Natural killer cell (primary cell): ENCODE measurements at places on chromosomes 3 and 15. TPM values are rescaled to one million over a fixed set of nuclear protein-coding genes. Genes with fewer than 3 reads are reported as not detected.

DNA sequence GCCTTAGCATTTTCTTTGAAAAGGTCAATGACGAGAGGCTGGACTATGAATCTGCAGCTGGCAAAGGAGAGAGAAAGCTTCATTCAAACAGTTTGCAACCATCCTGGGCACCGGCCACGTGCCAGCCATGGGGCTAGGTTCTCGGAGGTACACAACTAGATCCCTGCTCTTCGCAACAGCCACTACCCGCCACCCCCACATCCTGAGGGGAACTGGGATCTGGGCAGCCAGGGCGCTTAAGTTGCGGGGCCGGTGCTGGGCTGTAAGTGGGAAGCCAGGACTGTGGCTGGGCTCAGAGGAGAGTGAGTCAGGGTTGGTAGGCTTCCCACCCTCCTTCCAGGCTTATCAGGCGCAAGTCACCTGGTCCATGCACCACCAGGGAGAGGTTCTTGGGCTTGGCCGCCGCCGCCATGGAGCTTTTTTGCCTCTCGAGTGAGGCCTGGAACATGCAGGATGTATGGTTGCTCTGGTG, 95.0 kb upstream of the TERB2 start:
- DNase-seq, result no peak

DNA sequence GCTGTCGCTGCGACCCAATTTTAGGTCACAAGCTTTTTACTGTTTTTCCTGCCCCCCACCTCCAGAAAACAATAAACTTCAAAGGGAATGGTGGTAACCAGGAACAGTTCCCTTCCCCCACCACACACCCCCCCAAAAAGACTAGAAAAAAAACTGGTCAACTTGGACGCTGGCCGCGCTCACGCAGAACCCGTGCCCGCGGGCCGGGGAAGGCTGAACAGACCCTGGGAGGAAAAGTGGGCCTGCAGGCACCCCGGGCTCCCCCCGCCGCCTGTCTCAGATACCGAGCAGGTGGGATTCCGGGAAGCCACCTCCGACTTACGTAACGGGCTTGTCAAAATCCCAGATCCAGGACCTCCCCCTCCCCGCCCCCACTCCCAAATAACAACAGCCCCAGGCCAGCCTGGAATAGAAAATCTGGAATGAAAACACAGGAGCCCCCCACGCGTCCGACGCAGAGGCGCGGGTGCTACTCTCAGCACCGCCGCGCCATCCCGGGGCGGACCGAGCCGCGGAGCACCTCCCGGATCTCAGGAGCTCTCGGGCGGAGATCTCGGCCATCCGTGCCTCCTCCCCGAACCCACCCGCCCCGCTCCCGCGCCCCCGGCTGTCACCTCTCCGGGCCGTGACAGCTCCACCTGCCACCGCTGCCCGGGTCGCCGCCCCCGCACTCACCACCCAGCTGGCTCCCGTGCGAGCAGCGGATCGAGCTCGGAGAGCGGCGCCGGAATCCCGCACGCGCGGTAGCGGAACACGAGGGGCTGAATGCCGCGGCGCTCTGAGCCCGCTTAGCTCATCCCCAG, 557 bp downstream of the DENND4A start:
- peak; percentile 68 for DNase-seq

- DNase-seq, result peak; percentile 10
These were observed 199.8 kb downstream of the UBE2E2 start for GRCh38 chr3:23402728-23403492.

DNA sequence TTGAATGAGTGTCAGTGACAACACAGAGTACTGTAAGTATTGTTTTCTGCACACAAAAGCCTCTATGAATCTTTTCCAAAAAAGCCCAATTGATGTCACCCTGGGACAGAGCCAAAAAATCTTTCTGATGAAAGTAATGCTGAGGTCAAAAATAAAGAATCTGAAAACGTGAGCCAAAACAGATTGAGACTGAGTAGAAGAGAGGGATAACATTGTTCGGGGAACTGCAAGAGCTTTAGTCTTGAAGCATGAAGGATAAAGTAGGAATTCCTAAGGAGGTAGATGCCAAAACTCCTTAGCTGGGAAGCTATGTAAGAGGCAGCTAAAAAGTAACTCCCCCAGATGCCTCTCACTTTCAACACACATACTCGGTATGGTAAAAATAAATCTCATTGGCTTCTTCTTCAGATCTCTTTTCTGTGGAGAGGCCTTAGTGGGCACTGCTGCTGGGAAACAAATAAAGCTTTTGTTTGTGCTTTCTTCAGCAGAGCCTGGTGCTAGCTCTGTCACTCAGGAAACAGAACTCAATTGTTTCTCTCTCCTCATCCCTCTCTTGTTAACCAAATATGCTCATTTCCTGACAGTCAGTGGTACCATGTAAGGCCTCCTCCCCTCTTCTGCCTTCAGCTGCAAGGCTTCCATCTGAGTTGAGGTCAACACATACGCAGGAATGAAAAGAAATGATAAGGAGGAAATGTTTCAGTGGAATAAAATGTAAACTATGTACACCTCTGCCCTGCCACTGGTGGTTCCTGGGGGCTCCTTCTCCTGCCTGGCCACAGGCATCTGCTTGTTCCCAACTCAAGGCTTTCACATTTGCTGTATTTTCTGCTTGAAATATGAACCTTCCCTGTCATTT, 58.1 kb downstream of the CD200 start:
- DNase-seq, result no peak

DNA sequence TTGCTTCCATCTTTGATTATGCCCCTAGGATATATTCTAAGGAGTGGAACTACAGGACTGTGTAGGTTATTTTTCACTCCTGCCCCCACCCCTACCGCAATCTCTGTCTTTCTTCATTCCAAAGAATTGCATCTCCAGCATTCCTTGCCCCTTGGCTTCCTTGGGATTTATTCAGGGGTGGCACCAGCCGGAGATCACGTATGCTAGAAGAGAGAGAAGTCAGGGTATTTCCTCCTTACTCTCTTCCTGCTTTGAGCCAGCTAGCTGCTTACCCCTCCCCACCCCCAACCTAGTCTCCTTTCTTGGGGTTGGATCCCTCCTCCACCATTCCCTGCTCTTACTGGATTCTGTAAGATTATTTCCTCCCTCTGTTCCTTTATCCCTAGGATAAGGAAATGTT, 35.0 kb upstream of the DENND4A start:
- peak; percentile 66 for DNase-seq

- DNase-seq, result no peak
These were observed 34.7 kb downstream of the SCG5 start for GRCh38 chr15:32676169-32676568.

DNA sequence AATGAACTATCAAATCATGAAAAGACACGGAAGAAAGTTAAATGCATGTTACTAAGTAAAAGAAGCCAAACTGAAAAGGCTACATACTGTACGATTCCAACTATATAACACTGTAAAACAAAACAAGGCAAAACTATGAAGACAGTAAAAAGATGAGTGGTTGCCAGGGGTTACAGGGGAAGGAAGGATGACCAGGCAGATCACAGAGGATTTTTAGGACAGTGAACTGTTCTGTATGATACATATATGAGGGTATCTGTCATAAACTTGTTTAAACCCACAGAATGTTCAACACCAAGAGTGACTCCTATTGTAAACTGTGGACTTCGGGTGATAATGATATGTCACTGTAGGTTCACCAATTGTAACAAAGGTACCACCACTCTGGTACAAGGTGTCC, 60.6 kb downstream of the CHSY1 start:
- DNase-seq, result no peak

- DNase-seq, result no peak
These were observed 615.2 kb upstream of the TBL1XR1 start for GRCh38 chr3:177812492-177812891.

GRCh38 chr15:33374226-33374914, 63.6 kb downstream of the RYR3 start:
- DNase-seq, result no peak

DNA sequence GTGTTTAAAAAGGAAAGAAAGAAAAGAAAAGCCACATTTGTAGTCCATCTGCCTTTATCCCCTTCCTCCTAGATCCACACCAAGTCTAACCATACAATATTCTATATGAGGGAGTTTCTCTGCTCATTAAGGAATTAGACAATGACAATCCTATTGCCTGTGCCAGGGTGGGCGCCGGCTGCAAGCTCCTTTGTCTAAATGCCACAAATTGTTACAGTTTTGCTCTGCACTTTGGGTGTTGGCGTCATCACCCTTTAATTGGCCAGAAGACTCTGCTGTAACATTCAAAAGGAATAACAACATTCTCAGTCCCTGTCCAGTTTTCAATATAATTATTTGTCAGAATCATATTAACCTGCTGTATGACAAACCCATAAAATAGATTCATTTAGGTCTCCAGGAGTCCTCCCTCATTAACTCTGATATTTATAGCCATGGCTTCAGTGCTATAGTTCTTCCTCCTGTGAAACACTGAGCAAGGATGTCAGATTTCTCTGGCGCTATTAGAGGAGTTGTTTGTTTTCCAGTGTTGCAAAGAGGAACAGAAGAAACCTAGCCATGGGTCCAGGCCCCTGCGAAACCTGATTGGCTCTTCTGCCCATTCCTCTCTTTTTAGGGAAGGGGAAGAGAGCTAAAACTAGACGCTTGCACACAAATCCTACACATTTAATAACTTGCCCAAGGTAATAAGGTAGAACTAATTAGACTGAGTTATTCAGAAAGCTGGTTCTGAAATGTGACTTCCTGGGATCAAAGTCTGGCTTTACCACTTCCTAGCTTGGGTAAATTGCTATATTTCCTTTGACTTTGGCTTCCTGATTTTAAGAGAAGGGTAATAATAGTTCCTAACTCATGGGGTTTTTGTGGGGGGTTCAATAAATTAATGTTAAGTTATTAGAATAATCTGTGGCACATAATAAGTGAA, 112.4 kb downstream of the CD47 start:
- no peak for DNase-seq

DNA sequence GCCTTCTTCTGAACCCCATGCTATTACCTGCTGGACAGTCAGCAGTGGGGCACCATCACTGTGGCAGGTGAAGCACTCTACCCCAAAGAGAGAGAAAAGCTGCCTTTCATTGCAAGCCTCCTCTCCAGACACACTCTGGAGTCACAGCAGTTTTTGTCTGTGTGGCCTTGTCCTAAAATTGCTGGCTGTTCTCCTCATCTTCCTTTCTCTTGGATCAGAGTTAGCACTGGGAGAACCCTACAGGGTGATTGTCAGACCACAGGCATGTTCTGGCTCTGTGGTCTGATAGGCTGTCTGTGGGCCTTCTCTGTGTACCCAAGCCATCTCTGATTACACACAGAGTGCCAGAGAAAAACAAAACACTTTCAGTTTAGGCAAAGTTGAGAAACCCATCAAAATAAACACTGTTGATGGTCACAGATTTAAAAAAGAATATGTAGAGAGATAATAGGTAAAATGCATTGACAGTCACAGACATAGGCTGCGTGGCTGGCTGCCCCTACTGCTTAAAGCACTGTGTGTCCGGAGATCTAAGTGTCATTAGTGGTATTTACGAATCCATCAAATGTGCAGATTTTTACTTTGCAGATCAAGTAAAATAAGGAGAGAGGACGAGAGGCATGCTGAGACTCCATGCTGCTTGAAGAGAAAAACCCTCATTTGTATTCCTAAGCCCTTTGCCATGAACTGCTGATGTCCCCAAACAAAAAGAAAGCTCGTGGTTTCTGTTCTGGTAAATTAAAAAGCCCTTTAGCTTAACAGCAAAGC, 689.9 kb downstream of the TUSC7 start:
- DNase-seq, result no peak

Gene GATA2
- total RNA-seq, result 225 TPM

Gene GADL1
- not detected for total RNA-seq

Gene GOLGA6A
- total RNA-seq, result 0.82 TPM
